Activated CD4-positive, alpha-beta T cell treated with anti-CD3 and anti-CD28 coated beads, Interleukin-2, amount 10 ng/mL, durations not matched to agents 7 days and 5 days (primary cell): ENCODE measurements at places on chromosomes 3 and 15.

GRCh38 chr15:100093211-100094126, 248.3 kb downstream of the ADAMTS17 start:
- DNase-seq = no peak

GRCh38 chr3:69941037-69941436, 58.5 kb upstream of the SAMMSON start:
- no peak for DNase-seq

- DNase-seq = no peak
Observed at GRCh38 chr3:133871368-133872090, 24.2 kb downstream of the RAB6B start.

GRCh38 chr3:184135911-184136260, 728 bp downstream of the EIF2B5 start:
- no peak for DNase-seq

DNA sequence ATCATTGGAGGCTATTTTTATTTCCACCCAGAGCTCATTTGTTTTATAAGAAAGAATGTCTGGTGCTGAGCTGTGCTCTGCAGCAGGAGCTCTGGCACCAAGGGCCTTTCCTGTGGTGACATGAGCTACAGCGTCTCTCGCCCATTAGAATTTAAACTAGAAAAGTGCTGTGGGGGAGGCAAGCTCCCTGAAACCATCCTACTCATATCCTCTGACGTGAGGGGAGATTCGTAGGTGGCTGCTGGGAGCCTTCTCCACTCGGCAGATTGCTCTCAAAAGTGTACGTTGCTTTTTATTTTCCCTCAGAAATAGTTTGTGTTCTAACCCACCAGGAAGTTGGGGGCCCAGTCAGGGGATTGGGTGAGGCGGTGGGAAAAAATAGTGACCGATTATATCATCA, 76.3 kb upstream of the ARHGEF3 start:
- DNase-seq = peak; percentile 37

- no peak for DNase-seq
Observed at GRCh38 chr3:23396746-23397145, 193.6 kb downstream of the UBE2E2 start.

DNA sequence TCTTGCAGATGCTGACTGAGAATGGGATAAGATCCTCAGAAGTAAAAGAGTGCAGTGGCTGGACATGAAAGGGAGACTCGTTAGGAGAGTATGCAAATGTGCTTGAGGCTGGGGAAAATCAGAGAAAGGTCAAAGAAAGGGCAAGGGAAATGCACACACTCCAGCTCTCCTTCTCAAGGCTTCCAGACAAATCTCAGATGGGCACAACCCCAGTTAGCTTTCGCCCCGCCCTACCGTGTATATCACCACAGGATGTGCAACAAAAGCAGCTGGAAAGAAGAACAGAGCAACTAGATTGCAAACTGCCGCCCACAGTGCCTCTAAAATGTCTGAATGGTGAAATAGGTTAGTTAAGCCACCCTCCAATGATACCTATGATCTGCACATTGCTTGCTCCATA, 63.9 kb downstream of the CERS3 start:
- no peak for DNase-seq

DNA sequence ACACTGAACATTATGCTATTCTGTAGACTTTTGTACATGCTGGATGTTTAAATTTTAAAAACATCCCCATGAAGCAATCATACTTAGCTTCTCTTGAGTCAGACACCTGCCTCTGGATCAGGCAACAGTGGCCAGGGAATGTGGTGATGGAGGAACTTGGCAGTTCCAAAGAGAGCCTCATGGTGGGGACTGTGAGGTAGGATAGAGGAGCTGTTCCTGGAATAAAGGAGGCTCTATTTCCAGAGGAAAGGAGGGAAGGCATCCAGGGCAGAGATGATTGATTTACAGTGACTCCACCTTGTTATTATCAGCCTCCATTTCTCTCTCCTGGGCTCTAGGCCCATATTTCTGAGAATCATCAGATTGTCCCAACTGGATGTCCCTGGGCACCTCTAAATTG, 35.0 kb upstream of the ABHD17C start:
- no peak for DNase-seq

DNA sequence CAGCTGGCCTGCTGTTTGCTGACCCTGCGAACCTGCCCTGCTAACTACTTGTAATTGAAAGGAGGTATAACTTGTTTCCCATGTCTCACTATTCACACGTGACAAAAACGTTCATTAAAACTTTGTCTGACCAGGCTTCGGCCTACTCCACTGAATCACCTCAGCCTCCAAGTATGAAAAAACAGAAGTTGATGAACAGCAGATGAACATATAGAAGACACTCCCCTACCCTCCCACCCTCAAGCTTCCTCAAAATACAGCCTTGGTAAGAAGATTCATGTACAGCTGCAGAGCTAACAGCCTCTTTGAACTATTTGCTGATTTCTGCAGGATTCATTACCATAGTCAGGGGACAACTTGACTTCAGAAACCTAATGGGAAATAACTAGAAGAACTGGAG, 10.7 kb downstream of the RBM15B start:
- no peak for DNase-seq

DNA sequence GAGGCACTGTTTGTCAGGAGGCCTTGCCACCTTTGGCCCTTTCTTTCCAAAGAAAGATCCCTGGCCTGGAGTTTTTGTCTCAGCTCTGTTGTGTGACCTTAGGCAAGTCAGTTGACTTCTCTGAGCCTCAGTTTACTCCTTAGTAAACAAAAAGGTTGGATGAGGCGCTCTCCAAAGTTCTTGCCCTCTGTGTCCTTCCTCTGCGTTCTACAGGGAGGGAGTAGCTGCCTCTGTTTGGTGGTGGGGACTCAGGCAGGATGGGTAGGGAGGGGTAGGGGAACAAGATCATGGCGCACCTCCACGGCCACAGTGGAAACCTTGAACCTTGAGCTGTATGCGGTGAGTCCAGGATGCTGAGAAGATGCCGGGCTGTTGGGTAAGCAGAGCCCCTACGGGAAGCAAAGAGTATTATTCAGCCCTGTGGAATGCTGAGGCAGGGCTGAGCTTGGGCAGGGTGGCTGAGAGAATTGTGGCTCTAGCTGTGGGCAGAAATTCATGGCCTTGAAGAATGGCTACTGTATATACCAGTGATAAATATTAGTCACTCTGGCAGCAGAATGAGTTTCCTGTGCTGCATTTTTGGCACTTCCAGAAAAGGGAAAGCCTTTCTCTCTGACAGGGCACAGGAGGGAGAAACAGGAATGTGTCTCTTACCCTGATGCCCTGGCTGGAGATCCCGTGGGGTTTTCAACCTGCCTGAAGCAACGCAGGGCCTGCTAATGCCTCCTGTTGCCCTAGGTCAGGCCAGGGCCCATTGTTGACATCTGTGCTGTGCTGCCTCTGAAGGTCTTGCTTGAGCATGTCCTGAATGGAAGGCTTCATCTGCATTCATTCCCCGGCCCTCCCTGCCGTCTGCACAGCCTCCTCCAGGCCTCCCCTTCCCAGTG, 39.9 kb downstream of the SMAD3 start:
- DNase-seq = no peak

DNA sequence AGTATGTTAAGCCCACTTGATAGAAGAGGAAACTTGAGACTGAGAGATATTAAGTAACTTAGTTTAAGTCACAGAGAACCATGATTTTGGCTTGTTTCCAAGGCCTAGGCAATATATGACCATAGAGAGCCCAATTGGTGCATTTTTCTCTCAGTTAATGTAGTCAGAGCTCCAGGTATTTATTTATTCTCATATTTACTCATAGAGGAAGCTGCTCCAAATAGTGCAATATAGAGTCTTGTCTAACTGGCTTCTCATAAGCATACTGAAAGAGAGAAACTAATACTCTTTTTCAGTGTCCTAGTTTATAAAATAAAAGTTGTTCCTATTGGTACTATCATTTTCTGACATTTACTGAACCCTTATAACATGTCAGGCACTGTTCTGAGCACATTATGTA, 15.2 kb downstream of the TRNT1 start:
- no peak for DNase-seq

- DNase-seq = no peak
Observed at GRCh38 chr3:73815966-73816365, 191.2 kb upstream of the PDZRN3 start.

GRCh38 chr3:46910166-46910760, 32.7 kb downstream of the PTH1R start:
- no peak for DNase-seq

DNA sequence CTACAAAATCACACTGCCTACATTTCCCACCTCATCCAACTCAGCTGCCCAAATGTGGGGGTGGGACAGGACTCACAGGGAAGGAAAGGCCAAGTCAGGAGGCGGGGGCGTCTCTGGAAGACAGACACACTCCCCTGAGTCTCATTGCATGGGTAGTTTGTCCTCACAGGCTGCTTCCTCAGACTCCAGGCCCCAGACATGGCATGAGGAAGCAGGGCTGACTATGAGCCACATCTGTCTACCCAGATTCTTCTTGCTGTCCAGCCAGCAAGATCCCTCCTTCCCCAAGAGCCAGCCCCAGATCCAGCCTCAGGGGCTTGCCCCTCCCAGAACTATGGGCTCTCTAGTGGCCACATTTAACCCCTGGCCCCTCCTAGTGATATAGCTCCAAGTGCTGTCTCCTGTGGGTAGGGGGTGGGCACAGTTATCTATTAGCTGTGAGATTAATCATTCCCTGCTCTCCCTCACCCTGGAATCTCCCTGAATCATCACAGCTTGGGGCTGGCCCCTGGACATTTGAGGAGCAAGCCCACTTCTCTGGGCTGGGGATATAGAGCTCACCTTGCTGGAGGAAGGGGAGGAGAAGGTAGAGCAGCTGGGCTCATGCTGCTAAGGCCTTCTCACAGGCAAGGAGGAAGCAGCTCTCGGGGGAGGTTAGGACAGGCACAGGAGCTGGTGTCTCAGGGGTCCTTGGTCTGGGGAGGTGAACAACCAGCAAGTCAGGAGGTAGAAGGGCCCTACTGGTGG, 2.1 kb upstream of the CCDC33 start:
- no peak for DNase-seq

DNA sequence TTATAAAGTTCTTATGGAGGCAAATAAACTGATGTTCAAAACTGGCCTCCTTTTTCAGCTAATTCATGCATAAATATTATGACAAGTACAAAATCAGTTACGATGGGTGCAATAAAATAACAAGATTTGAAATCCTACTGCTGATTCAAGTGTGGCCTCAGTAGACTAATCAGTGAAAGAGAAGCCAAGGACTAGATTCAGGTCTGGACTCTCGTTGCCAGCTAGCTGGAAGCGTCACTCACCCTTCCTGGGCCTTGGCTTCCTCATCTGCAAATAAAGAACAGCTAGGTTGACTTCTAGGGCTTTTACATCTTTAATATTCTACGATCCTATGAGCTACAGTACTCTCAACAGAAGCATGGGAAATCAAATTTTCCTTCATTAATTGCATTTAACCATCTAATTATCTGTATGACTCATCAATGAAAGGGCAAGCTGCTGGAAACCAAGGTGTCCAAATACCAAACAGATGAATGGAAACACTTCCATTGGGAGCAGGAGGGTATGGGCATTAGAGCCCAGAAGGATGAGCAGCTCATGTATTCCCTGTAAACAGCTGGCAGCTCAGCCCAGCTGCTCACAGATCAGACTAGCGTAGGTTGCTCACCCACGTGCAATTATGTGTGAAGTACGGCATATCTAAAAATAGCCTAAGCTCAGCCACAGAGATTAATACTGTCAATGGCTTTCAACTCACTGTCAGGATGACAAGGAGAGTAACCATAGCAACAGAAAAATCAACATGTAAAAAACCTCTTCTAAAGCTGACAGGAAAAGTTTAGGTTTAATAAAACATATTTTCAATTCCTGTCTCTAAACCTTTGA, 294.8 kb downstream of the PLCL2 start:
- DNase-seq = no peak

GRCh38 chr3:153084431-153084830, 77.6 kb upstream of the RAP2B start:
- no peak for DNase-seq

- no peak for DNase-seq
Observed at GRCh38 chr15:25684521-25685431, 178.4 kb downstream of the ATP10A start.

- DNase-seq = no peak
Observed at GRCh38 chr3:114893361-114893760, 253.7 kb downstream of the ZBTB20 start.

GRCh38 chr15:28117432-28117990, 18.4 kb upstream of the OCA2 start:
- DNase-seq = no peak

- DNase-seq = peak; percentile 56
Observed at GRCh38 chr15:89203705-89204273, 17.6 kb downstream of the RLBP1 start.

DNA sequence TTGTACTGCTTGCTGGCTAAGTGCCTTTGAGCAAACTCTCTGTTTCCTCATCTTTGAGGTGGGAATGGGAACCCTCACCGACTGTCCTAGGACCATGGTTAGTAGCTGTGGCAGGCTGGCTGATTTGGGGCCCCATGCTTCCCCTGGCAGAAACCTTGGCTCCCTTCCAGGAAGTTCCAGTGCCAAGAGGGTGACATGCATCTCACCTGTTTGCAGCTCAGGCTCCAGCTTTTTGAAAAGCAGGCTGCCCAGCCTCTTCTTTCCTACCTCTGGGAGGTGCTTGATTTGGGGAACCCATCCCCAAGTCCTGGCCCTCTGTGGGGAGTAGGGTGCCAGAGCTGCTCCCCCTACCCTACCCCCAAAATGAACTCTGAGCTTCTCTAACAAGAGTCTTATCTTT, 50.8 kb downstream of the RAB11A start:
- DNase-seq = no peak
